ENCODE measurements at places on chromosomes 6 and 20.
A peak's percentile ranks its signal among the peaks of the same experiment; 100 is the strongest.

DNA sequence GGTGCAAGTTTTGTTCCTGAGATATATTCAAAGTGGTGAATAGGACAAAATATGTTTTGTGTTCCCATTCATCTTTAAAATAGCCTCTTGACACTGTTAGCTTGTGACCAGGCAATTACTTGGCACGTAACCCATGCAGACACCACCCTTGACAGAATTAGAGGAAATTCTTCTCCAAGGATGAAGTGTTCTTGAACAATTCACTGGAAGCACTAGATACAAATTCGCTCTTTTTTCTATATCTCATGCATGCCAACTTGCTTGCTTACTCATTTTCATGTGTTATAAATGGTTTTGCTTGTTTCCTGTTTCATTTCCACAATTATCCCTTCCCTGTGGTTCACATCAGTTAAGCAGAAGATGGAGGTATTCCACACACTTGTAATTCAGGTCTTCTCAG, 105.2 kb upstream of the MAN1A1 start:
- no peak for DNase-seq

DNA sequence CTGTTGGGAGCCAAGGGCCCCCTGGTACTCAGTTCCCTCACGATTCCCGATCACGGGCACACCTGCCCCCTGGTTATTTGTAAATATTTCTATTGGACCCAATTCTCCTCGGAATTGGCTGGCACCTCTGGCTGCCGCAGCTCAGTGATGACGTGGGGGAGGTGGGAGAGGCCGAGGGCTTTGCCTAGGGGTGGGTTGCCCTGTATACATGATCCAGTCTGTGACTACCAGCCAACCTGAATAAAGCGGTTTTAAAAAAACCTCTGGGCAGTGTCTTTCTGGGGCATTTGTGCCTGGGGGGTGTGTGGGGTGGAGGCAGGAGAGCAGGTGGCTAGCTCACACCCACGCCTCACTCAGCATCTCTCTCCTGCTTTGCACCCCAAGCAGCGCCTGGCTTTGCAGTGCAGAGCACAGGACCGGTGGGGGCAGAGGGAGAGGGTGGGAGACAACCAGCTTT, 42.2 kb downstream of the VSTM2L start:
- DNase-seq, result peak; percentile 13

- no peak for DNase-seq
These were observed 387.9 kb downstream of the LMBRD1 start for GRCh38 chr6:69408886-69409285.

DNA sequence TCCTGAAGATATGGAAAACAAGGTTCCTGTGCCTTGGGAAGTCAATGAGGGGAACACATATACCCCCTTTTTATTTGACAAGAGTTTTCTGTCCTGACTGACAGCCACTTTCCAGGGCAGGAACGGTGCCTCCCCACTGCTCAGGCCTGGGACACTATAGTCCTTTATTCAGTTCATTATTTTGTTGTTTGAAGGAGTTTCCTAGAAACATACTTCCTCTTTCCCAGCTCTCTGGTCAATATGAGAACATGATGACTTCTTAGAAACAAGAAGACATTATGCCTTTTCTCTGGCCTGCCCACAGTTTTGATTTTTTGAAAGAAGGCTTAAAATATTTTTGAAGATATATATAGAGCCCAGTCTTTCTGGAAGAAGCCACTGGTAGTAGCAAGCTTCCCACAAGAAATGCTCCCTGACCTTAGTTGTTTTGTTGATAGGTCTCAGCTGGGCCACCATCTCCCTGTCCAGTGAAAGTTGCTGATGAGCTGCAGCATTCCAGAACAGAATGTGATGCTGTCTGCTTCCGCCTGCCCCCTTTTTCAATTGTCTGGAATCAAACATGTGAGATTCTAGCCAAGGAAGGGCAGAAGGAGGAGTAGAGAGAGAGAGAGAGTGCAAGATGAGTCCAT, 350.0 kb upstream of the PRND start:
- DNase-seq, result no peak

DNA sequence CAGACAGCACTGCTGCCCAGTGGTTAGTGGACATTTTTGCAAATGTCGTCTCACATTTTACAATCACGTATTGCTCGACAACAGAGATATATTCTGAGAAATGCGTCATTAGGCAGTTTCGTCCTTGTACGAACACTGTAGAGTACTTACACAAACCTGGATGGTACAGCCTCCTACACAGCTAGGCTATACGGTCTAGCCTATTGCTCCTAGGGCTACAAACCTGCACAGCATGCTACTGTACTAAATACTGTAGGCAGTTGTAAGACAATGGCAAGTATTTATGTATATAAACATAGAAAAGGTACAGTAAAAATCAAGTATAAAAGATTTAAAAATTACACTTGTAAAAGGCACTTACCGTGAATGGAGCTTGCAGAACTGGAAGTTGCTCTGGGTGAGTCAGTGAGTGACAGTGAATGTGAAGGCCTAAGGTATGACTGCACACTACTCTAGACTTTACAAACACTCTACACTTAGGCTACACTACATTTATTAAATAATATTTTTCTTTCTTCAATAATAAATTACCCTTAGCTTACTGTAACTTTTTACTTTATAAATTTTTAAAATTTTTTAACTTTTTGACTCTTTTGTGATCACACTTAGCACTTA, 43.1 kb downstream of the ALDH5A1 start:
- DNase-seq, result no peak

- DNase-seq, result no peak
These were observed 149.8 kb downstream of the EYS start for GRCh38 chr6:65557224-65557623.

DNA sequence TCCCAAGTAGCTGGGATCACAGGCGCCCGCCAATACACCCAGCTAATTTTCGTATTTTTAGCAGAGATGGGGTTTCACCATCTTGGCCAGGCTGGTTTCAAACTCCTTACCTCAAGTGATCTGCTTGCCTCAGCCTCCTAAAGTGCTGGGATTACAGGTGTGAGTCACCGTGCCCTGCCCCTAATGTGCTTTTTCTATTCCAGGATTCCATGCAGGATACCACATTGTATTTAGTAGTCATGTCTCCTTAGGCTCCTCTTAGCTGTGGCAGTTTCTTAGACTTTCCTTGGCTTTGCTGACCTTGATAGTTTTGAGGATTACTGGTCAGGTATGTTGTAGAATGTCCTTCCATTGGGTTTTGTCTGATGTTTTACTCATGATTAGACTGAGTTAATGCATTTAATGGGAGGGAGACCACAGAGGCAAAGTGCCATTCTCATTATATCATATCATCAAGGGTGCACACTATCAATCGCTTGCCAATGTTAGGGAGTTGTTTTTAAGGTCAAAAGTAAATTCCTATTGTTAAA, 39.6 kb upstream of the TNFAIP3 start:
- no peak for DNase-seq

GRCh38 chr6:113960795-113961194, 10.2 kb downstream of the HDAC2 start:
- DNase-seq, result no peak
